Stimulated activated CD4-positive, alpha-beta T cell treated with anti-CD3 and anti-CD28 coated beads, Interleukin-4, amount 100 ng/mL, for 1 hour (primary cell): ENCODE measurements at places on chromosomes 12 and 14.
A peak's percentile ranks its signal among the peaks of the same experiment; 100 is the strongest.

GRCh38 chr12:38424436-38424835 lies 107.9 kb downstream of the ALG10B start:
- no peak for DNase-seq

DNA sequence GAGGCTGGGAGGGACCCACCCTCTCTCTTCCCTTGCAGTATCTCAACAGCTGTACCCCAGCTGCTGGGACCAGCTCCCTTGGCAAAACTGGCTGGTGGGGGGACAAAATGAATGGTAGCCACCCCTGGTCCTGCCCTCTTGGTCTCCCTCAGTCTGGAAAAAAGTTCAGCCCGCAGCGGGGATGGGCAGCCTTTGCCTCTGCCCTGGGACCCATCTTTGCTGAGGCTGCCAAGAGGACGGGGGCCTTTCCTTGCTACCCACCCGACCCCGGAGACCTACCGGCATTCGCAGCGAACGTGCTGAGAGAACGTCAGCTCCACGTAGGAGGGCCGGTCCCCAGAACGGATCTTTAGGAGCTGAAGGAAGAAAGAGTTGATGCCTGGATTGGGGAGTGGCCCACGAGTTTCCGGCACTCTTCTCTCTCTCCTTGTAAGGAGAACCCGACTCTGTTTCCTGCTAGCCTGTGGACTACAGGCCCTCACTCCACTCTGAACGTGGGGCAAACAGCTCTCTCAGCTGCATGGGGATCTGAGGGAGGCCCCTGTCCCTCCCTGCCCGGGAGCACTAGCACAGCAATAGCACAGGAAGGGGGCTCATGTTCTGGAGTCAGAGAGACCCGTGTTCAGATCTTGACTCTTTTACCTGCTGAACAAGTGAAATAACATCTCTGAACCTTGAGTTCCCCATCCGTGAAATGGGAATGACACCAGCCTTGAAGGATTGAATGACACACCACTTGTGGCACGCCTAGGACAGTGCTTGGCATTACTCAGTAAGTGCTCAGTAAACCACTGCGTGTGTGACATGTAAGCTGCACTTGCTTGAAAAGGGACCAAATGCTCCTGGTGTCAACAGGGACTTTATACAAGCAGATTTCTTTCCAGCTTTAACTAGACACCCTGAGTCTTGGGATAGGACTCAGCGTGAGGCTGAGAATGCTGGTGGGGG lies 6.9 kb downstream of the PGF start:
- DNase-seq: no peak

DNA sequence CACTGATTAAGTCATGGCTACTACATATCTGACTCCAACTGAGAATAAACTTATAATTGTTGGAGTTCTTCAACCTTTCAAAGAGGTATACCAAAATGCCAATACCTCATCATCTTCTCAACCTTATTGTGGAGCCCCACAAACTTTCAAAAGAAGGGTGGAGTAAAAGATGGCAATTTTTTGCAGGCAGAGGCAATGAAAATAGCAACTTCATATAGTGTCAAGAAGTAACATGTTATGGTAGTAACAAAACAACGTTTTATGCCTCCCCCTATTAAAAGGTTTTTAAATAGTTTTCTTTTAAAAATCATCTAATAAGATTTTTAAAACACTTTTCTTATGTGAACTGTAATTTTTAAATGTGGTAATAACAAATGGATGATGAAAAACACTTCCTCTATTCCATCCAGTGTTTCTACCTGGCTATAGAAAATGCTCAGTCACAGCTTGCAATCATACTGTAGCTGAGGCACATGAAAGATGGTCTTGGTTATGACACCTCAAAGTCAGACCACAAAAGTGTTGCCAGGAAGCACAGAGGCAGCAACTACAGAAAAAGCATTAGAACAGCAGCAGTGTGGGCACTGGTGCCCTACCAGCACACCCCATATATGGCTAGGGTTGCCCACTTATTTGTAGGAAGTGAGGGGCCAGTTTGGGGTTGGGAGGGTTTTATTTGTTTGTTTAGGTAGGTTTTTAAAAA lies 7.0 kb downstream of the PPP1R12A start:
- no peak for DNase-seq

DNA sequence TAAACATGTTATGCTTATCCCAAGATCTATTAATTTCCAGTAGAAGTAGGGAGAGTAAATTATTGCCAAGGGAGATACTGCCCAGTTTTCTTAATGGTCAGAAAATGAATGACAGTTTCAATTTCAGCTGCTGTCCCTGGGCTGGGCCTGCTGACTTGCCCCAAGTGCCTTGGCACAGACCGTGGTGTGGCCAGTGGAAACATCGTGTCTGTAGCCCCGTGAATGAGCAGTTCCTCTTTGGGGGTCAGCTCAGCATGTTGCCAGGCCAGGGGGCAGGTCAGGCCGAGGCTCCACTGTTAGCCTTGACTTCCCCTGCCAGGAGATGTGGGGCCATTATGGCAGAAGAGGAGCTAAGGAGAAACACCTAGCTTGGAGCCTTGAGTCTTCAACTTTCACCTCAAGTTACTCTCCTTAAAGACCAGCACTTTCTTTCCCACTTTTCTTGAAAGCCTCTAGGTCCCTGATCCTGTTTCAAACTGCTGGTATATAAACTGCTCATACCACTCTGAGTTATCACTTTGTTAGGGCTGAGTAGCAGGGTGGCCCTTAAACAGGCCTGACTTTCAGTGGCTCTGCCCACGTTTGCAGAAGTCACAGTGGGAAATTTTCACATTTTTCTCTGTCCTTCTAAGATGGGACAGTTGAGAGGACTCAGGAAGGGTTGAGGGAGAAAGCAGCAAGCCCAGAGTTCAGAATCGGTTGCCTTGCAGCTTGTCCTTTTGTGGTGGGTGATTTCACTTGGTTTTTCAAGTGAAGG lies 73.2 kb downstream of the SUSD6 start:
- no peak for DNase-seq

- DNase-seq: no peak
Measured at GRCh38 chr14:90179809-90180779, 76.3 kb upstream of the PSMC1 start.

DNA sequence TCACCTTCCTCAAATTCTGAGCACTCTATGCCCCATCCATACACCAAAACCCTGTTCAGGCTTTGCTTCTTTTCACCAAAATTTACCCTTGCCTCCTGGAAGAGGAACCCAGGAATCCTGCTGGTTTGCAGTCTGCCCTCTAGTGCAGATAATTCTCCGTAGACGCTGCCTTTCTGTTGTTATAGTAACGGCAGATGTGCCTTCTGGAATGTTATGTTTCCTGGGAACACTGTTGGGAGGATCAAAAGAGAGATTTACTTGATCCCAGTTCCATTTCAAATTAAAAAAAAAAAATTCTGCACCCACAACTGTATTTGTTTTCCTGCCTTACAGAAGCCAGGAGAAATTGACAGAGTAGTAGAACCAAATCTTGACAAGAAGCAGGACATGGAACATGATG lies 104.2 kb upstream of the RMST start:
- no peak for DNase-seq

GRCh38 chr14:67133595-67134441 lies 55.4 kb upstream of the GARIN2 start:
- DNase-seq: no peak

DNA sequence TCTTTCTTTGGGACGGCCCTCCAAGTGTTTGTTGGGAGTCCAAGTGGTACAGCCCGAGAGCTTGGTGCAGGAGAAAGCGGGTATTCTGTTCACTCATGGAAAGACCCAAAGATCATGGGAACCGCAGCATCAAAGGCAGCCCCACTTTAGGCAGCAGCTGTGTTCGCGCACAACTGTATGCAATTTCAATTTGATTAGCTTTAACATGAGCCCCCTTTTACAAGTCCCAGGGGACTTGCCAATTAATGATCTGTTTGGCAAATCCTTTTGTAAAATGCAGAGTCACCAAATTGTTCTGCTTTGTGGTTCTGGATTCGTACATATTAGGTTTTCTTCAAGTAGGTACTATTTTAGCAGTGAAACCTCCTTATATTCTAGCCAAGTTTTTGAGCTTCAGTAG lies 217.7 kb downstream of the AACS start:
- no peak for DNase-seq

DNA sequence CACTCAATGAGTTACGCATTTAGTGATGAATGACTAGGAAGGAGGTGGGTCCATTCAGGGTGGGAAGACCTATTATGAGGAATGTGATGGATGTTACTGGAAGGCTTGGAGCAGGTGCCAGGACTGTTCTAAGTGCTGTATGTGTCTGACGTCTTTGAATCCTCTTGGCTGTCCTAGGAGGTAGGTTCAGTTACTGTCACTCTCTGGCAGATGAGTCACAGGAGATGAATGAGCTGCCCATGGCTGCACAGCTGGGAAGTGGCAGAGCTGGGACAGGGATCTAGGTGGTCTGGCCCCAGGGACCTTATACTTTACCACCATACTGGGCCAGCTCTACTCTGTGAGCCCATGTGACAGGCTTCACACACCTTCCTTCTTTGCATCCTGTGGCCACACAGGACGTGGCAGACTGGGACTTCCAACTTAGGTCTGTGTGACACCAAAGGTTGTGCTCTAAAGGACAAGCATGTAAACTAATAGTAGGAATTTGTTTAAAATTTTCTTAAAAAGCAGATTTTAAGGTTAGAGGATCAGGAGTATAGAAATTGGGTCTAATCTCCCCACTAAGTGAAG lies 24.0 kb downstream of the TCTN1 start:
- no peak for DNase-seq

GRCh38 chr12:51512438-51512837 lies 78.6 kb upstream of the SCN8A start:
- DNase-seq: no peak

DNA sequence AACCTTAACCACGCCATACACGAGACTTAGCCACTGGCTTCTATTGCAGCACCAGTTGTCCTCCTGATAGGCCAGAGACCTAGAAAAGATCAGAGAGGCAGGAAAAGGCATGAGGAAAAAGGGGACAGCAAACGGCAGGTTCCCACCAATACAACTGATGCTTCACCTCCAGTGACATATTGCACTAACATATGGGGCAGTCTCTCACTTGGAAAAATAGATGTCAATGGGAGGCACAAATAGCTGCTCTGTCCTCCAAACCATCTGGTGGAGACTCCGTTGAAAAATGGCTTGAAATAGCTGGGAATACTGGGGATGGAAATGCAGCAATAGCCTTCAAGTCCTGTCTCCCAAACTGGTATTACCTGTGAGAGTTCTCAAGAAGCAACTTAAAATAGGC lies 20.3 kb downstream of the SLC8A3 start:
- DNase-seq: no peak

DNA sequence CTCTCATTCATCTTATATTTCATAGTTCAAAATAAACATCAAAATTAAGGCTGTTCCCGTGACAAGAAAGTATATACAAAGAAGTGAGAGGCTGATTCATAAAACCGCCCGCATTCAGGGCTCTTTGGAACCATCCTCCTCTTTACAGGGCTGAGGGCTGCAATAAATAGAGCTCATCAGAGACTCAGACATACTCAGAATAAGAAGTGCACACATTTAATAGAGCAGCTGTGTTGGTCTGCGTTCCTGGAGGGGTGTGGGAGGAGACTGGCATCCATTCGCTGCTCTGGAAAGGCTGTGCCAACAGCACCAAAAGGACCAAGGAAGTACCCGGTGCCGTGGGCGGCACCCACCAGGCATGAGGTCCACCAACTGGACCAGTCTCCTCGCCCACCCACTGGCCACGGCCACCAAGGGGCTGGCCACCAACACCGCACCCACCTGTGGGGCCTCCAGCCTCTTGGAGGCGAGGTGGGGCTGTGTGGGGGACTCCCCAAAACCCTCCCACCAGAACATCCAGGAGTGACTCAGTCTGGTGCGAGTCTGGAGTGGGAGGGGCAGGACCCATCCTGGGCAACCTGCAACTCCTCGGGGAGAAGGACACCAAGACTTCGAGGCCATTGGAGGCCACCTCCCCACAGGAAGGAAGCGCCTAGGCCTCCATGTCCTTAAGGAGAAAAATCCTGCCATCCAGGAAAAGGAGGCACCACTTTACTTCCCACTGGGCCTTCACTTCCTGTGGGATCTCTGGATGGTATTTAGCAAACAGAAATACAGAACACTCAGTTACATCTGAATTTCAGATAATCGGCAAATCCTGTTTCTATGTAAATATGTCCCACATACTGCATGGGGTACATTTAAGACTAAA lies 32.7 kb downstream of the VCPKMT start:
- DNase-seq: peak; percentile 63
